ENCODE measurements at places on chromosomes 1 and 21.
A peak's percentile ranks its signal among the peaks of the same experiment; 100 is the strongest.

GRCh38 chr1:202998836-202999750 is 8.1 kb upstream of the TMEM183A start:
- DNase-seq, result peak; percentile 51

DNA sequence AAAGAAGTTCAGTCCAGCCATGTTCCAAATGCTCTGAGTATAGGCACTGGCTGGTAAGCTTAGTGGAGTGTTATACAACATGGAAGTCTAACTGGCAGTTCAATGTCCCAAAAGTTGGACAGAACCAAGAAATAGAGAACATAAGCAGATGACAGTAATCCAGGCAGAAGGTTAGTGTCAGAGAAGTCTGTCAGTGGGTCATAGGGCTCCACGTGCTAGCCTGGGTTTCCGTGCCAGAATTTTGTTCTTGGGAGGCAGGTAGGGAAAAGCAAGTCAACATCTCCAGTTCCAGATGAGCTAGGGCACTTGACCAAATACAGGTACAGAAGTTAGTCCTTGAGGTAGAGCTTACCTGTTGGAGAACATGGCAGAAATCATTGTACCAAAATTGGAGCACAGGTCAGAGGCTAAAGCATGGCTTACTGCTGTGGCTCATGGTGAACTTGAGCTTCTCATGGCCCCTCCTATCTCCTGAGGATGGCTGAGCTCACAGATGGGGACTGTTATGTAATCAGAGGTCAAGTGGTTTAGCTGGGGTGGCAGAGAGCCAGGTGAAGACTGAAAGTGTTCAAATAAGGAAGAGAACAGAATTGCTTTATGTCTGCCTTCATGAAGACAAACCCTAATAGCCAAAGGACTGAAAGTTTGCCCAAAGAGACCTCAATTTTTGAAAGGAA is 170.8 kb downstream of the NFIA start:
- DNase-seq, result no peak

DNA sequence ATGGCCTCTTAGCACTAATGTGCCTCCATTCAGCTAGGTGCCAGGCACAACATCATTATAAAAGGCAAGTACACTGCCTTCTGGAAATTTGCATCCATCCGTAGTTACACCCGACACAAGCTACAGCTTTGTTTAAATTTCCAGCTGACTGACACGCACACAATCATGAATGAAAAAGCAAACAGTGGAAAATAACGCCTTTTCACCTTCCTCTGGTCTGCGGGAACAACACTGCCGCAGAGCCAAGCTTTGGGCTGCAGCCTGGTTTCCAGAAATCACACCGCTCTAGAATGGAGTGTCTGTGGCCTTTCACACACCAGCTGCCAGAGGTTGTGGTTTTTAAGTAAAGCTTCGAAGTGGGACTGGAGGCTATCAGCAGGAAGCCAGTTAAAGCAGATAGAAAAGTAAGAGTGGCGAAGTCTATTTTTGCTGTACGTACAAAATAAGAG is 142.8 kb upstream of the COA6 start:
- DNase-seq, result no peak

DNA sequence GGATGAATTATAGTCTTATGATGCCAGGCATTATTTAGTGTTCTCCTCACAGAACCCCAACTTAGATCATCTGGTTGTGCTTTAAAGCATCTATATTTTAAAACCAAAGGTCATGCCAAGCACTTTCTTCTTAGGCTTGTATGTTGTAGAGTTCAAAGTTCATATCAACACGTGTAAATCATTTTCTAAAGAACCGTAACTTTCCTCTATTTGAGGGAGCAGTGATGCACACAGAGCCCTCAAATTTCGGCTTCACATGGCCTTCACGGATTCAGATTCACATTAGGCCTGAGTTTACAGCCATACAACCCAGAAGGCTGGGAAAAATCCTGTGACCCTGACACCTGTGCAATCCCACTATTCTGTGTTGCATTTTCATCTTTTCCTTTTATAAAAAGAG is 52.1 kb upstream of the SEC16B start:
- no peak for DNase-seq

GRCh38 chr1:245464290-245464689 is 309.5 kb downstream of the KIF26B start:
- DNase-seq, result no peak

- no peak for DNase-seq
Observed at GRCh38 chr1:23837908-23838307, 12.7 kb upstream of the HMGCL start.

DNA sequence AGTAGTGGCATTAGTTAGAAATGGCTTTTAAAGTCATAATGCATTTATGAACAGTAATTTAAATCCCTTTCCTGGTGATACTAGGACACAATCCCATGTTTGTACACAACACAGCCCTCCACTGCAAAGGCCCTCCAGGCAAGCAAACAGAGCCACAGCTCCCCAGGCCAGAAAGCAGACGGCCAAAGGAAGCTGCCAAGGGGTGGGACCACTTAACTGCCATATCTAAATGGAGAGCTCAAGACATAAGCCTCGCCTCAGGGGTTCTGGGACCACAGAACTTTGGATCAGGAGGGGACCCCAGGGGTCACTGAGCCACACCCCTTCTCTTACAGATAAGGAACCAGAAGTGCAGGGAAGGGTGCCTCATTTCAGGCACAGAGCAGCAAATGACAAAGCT is 189.7 kb downstream of the KCNH1 start:
- DNase-seq, result no peak
